ENCODE measurements at places on chromosomes 3 and 15.

DNA sequence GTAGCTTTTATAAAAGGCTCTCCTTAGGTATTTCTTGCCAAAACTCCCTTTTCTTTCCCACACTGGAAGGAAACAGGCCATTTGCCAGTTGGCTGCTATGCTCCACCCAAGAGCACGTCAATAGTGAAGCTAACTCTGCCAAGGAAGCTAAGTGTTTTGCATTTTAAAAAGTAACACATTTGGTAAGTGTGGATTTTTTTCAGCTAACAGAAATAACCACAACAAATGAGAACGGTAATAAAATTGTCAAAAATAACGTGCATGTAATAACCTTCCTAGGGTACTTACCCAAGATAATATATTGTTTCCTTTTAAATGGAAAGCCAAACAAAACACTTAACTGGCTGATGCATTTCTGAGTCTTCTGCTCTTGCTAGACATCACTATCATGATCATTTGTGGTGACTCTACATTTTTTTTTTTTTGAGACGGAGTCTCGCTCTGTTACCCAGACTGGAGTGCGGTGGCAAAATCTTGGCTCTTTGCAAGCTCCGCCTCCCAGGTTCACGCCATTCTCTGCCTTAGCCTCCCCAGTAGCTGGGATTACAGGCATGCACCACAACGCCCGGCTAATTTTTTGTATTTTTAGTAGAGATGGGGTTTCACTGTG lies 4.6 kb downstream of the DPP8 start:
- DNase-seq = peak; percentile 5

DNA sequence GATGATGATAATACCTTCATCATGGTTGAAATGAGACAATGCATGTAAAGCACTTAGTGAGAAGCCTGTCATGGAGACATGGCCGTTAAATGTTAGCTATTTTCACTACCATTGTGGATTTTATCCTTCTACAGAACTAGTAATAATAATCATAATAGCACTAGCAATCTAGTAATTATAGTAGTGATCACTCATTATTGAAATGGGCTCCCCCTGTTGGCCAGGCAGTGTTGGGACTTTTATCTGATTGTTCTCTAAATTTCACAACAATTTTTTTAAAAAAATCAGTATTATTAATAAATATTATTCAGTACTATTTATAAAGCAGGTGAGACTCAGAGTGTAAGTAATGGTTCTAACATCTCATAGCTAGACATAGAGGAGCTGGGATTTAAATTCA lies 396.3 kb downstream of the IL5RA start:
- no peak for DNase-seq

GRCh38 chr3:155791190-155791589 lies 14.9 kb downstream of the C3orf33 start:
- no peak for DNase-seq

DNA sequence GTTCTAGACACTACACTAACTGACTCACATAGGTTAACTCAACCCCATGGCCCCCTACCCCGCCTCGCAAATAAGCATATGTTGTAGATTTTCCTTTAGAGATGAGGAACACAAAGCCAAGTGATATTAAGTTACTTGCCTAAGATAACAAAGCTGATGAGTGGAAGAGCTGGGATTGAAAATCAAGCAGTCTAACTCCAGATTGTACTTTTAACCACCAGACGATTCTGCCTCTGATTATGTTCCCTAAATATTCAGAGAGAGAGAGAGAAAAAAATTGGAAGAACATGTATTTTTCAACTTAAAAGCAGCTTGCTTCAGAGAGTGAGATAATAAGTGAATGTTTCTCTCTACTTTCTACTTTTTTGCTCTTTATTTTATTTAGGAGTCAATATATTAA lies 66.9 kb upstream of the THBS1 start:
- no peak for DNase-seq

- no peak for DNase-seq
These were observed 3.0 kb upstream of the NECTIN3 start for GRCh38 chr3:111068574-111068973.

DNA sequence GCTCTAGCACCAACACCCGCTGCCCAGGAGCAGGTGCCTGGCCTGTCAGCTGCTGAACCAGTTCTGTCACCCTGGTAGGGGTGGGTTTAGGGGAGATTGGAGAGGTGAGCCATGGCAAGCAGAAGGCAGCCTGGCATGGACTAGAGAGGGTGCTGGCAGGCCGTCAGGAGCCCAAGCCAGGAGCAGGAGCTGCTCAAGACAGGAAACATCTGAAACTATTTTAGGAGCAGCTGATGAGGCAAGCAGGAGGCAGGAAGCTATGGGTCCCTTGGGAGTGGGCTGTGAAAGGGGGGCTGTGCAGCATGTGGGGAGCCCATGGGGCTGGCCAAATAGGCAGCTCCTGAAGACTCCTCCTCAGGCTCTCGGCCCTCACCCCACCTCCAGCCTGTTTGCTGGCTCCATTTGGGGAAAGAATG lies 2.3 kb downstream of the INKA1 start:
- DNase-seq = no peak

DNA sequence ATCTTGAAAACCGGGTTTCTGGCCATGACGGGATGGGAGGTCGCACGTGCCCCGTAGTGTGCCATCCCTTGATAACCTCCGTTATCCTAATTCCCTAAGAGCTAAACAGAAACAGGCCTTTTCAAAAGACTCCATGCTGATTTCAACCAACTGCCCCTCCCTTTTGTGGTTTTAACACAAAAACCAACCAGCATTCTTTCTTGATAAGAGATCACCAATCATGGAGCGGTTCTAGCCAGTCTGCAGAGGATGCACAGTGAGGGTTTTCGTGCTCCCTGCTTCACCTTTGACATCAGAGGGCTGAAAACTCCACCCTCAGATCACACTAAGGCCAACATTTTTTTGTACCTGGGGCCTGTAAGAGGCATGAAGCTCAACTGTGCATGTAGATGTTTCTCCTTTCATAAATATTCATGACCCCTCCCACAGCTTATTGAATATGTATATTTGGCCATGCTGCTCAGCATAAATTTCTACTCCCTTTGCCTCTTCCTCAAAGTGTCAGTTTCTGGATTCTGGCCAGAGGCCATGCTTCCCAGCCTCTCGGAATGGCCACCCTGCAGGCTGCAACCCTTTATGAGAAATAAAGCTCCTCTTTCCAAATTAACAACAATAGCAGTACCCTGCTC lies 41.3 kb downstream of the FAM3D start:
- no peak for DNase-seq

DNA sequence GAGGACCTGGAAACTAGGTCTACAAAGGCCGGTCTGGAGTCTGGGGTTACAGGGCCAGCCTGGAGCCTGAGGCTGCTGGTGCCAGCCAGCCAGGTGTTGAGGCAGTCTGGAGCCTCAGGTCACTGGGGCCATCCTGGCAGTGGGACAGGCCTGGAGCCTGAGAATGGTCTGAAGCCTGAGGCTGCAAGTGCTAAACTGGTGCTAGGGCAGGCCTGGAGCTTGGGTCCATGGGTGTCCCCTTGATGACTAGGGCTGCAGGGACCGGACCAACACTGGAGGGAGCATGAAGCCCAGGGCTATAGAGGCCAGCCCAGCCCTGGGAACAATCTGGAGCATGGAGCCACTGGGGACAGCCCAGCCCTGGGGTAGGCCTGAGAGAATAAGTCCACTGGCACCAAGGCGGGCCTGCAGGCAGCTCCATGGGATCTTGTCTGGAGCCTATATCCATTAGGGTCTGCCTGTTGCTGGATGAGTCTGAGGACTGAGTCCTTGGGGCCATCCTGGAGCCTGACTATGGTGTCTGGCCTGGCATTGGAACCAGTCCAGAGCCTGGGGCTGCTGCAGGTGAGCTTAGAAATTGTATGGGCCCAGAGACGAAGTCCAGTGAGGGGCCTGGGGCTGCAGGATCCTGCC lies 101.9 kb downstream of the GLDN start:
- no peak for DNase-seq

GRCh38 chr3:162302983-162303624 lies 806.5 kb downstream of the OTOL1 start:
- no peak for DNase-seq

DNA sequence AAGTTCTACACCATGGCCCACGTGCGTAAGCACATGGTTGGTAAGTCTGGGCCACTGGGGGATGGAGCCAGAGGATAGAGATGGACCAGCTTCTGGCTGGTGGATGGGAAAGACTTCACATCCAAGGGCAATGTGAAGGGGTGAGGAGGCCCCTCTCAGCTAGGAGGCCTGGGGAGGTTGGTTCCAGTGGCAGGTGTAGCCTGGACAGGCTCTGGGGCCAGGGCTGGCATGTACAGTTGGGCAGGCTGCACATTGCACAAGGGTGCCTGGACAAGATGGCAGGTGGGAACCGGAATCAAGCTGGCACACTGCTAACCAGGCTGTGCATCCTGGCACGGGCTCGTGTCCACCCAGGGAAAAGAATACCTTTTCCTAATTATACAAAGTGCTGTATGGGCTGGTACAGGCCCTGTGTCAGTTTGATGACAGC lies 8.1 kb downstream of the ZBTB47 start:
- no peak for DNase-seq

GRCh38 chr3:105837947-105838346 lies 30.9 kb downstream of the CBLB start:
- no peak for DNase-seq

DNA sequence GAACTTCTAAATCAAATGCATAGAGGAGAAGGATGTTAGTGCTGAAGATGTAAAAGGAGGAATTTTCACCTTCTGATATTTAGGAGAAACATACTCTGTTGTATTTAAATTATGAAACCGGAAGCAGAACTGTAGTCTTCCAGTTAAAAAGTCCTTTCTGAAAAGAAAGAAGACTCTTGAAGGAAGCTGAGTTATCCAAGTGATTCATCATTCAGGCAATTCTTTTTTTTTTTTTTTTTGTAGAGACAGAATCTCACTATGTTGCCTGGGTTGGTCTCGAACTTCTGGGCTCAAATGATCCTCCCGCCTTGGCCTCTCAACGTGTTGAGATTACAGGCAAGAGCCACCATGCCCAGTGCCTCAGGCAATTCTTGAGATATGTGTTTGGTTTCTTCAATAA lies 424.8 kb upstream of the TPM1 start:
- no peak for DNase-seq

GRCh38 chr3:150094150-150094933 lies 123.6 kb upstream of the PFN2 start:
- DNase-seq = no peak

DNA sequence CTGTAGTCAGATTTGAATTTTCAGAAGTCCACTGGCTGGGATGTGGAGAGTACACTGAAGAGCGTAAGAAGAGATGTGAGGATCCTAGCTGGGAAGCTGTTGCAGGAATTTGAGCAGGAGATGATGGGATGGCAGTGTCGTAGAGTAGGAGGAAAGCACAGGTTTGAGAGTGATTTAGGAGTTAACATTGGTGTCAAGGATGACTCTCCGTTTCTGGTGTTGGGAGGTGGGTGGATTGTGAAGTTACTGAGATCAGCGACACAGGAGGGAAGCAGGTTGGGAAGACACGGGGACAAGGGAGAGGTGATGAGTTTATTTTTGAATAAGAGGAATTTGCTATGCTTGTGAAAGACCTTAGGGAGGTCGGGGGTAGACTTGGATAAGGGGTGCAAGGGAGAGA lies 434.2 kb upstream of the TPM1 start:
- no peak for DNase-seq

DNA sequence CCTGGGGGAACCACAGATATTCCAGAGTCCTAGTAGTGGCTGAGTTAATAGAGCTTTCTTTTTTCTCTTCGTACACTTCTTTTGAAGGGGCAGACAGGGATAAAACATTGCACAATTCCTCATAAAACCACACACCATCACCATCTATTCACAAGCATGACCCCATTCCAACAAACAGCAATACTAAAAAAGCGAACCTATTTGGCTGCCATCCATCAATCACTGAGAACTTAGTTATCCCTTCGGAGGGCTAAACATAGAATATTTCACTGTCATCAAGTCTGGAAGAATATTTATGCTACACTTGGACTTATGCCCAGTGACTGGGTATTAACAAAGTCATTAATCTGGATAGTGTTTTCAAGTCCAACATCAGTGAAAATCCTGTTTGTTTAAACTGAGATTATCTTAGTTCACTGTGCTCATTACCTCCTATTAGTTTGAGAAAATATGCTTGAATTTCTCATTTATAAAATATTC lies 80.3 kb upstream of the PRTG start:
- DNase-seq = no peak

DNA sequence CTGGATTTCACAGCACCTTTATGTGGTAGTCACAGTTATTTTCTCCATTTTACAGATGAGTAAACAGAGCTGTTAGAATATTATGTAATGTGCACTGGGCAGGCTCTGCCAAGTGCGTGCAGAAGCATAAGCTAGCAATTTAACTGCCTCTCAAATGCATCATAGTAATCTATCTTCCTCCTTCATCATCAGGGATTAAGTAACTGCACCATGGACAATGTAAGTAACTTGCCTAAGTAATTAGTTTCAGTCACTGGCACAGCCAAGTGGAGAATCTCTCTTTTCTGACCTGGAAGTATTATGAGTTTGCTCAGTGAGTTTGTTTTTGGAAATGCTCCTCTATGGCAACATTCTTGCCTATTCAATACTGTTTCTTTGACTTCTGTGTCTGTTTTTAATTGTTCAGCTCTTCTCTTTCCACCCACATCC lies 260.5 kb downstream of the PTPRG start:
- no peak for DNase-seq

DNA sequence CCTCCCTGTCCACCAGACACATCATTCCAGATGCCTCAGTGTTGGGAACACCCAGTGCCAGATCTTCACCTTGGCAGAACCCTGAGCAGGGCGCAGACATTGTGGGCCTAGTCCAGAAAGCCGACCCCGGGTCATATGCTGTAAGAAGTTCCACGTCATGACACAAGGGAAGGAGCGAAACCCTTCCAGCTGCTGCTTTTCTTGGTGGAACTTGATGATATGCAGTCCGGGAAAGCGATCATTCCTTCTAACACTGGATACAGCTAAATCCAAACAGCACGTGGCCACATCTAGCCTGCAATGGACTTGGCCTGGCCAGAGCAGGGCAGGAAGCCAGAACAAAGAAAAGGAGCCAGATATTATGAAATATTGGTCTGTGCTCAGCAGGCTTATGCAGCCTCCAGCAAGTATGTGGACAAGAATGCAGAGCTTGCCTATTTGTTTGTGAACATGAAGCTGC lies 22.0 kb downstream of the GASK1A start:
- DNase-seq = no peak

All from anterior cingulate cortex (tissue), 58 donors.